Activated T-helper 9 cell treated with anti-CD3 and anti-CD28 coated beads, Interleukin-2, amount 50 U/mL, for 16 hours (primary cell): ENCODE measurements at places on chromosomes 1 and 21.

- no peak for DNase-seq
These were observed 415.7 kb upstream of the ESRRG start for GRCh38 chr1:217138799-217139466.

- DNase-seq: no peak
These were observed 159.5 kb downstream of the SLC45A1 start for GRCh38 chr1:8477166-8477982.

DNA sequence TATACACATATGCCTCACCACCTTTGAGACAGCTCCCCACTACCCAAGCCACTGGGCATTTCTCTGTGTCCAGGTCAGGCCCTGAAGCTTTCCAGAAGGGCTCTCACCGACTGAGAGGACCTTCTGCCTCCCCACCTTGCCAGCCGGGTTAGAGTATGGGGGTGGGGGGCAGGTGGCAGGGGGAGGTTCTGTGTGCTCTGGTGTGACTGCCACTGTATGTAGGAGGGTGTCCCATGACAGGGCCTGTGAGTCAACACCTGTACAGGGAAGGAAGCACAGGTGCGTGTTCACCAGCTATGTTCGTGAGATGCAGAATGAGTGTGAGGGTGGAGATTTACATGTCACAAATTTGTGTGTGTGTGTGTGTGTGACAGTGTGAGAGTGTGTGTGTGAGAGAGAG, 7.0 kb downstream of the AHDC1 start:
- DNase-seq: no peak

GRCh38 chr1:246306415-246307037, 200.6 kb downstream of the SMYD3 start:
- no peak for DNase-seq

GRCh38 chr21:26246073-26246472, 75.5 kb upstream of the APP start:
- no peak for DNase-seq

DNA sequence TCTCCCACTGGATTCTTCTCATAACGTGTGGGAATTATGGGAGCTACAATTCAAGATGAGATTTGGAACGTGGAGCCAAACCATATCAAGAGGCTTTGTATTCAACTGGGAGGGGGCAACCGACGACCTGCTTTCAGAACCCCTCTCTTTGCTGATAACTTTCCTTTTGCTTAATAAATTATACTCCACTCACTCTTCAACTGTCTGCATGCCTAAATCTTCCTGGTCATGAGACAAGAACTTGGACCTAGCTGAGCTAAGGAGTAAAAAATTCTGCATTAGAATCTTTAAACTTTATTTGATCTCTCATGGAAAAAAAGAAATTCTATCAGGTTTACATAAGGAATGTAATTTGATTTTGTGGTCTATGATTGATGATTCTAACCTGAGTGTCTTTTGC, 86.7 kb upstream of the CYYR1 start:
- DNase-seq: no peak

- no peak for DNase-seq
These were observed 96.5 kb downstream of the LIPI start for GRCh38 chr21:14114251-14114650.

GRCh38 chr21:38914528-38915293, 109.0 kb downstream of the ETS2 start:
- no peak for DNase-seq

- DNase-seq: no peak
These were observed 8.2 kb upstream of the TTLL10 start for GRCh38 chr1:1165485-1165884.

DNA sequence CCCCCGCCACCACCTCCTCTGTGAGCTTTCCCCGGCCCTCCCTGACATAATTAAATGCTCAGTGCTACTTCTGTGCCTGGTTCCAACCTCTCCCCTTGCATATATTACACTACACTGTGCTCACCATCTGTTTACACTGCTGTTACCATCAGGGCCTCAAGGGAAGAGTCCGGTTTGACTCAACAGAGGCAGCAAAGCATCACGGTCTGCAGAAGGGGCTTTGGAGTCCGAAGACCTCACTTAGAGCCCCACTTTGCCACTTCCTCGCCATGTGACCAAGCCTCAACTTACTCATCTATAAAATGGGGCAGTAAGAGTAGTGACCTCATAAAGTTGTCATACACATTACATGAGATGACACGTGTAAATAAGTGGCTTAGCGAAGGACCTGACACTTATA, 27.4 kb downstream of the KCNN3 start:
- no peak for DNase-seq

DNA sequence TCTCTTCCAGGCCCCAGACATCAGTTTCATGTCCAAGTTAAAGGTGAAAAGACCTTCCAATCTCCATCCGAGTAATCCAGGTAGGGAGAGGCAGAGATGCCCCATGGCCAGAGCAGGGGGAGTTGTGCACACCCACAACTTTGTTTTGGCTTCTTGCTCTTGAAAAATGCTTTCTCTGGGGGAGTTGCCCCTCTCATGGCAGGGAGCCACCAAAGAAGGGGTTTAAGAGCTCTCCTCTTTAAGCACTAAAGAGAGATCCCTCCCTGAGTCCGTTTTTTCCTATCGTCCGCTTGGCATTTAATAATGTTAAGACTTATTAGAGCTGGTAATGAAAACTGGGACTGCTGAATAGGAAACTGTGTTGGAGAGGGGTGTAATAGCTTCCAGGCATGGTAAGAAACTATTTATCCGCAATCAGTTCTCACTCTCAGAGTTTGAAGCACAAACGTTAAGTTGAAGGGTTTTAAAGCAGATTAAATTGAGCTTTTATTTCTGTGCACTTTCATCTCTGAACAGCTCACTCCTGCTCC, 8.3 kb downstream of the PAX7 start:
- DNase-seq: no peak

DNA sequence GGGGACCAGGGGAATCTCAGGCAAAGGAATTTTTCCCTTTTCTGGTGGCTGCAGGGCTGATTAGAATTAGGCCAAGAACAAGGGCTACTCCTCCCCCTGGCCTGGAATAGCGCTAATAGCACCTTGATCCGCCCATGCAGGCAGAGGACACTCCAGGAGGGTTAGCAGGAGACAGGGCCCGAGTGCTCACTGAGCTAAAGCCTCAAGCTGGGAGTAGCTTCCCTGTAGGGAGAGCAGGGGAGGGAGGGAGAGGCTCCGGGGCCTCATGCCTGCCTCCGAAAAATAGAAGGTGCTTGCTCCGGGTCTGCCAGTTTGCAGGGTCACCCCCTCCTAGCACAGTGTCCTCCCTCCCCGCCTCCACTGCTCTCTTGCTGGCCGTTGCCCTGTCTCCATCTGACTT, 3.8 kb downstream of the PTPN7 start:
- no peak for DNase-seq

DNA sequence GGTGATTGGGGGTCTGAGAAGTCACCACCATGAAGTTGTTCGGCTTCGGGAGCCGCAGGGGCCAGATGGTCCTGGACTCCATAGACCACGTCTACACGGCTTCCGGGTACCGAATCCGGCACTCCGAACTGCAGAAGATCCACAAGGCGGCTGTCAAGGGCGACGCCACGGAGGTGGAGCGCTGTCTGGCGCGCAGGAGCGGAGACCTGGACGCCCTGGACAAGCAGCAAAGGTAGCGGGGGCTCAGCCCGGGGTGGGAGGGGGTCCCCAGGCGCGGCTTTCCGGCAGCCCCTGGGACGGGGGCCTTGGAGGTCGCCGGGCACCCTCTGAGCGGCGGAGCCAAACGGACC, 146.5 kb downstream of the LIPI start:
- DNase-seq: no peak

DNA sequence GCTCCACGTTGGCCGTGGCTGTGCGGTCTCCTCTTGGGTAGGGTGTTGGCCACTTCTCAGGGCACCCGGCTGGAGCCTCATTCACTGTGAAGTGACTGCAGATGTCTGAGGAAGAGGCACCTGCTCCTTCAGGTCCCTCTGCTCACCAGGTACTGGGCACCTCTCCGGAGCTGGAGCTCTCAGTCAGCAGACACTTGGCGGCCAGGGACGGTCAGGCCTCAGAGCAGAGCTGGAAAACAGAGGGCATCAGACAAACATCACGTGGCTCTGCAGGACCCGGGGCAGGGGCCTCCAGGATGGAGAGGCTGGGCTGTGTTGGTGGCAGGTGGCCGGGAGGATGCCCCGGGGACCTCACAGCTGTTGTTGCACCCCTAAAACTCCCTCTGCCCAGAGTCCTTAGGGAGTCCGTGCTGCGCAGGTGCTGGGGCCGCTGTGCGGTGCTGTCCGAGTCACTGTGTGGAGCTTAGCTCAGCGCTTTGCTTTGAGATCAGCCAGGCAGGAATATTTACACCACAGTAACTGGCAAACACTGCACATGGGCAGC, 59.7 kb downstream of the SLX9 start:
- DNase-seq: no peak

DNA sequence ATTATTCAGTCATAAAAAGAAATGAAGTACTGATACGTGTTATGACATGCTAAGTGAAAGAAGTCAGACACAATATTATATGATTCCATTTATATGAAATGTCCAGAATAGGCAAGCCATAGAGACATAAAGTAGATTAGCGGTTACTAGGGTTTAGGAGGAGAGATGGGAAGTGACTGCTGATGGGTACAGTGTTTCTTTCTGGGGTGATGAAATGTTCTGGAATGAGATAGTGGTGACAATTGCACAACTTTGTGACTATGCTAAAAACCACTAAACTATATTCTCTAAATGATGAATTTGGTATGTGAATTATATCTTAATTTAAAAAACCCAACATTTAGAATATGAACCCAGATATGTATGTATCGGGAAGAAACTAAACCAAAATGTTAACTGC, 27.6 kb downstream of the IPP start:
- no peak for DNase-seq

DNA sequence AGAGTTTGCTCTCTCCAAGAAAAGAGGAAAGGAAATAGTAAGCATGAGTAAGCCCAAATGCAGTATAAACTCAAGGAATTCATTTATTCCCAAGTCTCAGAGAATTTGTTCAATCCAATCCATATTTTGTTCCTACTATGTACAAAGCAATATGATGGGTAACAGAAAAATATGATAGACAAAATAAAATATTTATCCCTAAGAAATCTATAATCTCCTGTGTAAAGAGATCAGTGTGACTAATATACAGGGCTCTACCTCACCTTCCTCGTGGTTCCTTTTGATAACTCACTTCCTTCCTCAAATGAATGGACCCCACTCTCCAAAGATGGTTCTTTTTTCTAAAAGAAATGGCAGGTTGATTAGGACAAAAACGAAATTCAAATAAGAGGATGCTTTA, 7.6 kb downstream of the CLSPN start:
- no peak for DNase-seq

- no peak for DNase-seq
These were observed 14.3 kb downstream of the FOXJ3 start for GRCh38 chr1:42320708-42321107.

DNA sequence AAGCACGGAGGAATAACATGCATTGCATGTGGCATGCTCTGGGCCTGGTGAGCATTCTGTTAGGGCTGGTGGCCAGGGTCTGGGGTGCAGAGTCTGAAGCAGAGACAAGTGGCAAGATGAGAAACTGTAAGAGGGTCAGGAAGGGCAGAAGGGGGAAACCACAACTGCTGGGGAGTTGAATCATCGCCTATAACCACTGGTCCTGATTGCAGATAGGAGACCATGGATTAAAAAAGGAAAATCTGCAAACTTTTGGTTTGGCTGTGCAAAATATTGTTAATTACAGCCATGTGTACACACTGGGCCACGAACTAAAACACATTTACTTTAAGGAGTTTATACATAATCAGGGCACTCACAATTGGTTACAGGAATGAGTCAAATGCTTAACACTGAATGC, 76.6 kb downstream of the TGFBR3 start:
- DNase-seq: no peak

GRCh38 chr1:26522073-26522472, 7.5 kb upstream of the RPS6KA1 start:
- DNase-seq: no peak

- no peak for DNase-seq
These were observed 1371.8 kb upstream of the PRMT6 start for GRCh38 chr1:105684714-105685113.

DNA sequence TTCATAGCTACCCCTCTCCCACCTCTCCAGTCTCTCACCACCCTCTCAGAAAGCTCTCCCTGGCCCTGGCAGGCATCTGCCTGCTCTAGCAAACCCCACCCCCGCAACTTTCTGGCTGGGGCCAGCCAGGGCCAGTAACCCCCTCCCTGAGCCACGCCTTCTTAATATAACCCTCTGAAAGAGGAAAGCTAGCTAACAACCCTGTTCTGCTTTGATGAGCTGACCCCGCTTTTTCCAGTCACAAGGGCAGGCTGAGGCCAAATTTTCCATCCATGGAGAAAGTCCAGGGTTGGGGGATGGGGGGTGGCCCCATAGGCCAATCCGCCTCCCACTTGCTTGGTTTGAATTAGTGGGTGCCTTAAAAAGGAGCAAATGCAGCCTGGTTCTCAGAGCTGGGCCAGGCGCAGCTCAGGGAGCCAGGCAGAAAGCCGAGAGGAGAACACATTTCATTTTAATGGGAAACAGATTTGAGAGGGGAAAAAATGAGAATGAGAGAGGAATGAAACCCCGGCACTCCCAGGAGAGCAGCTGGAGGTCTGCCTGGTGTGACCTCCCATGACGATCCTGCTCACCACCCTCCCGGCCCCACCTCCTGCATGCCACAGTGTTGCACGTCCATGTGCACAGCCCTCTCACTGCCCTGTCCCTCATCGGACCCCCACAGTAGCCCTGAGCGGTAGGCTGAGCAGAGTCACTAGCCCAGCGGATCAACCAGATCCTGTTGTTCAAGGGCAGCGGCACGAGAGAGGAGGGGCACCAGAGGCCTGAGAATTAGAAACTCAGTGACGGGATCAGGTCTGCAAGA, 62.3 kb downstream of the OPTC start:
- DNase-seq: no peak

DNA sequence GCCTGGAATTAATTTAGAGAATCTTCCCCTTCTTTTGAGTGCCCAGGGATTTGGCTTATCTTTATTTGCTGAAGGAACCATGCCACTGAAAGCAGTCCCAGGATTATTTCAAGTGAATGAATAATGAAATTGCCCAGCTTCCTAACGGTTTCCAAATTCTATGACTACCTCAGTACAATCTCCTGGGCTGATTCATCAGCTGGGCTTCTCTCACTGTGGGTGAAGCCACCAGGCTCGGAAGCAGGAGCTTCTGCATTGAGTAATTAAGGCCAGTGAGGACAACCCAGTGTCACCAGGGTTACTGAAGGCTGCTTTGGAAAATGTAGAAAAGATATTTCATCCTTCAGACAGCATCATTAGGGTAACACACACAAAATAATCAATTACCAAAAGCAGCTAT, 169.8 kb downstream of the DAB1 start:
- DNase-seq: no peak

DNA sequence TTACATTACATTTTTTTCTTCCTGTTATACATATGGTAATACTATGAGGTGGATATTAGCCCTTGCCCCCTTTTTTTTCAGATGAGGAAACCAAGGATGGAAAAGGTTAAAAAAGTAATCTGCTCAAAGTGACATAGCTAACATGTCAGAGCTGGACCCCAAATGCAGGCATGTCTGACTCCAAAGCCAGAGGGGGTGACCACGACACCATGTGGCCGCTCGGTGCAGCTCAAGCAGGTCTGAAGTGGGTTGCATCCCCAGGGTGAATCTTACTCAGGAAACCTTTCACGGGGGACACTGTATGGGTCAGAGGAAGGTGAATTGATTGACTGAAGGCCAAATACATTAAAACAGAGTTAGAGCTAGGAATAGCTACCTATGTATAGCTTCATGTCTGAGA, 34.8 kb downstream of the CD34 start:
- DNase-seq: no peak
